ENCODE measurements at places on chromosomes 11 and 22.

DNA sequence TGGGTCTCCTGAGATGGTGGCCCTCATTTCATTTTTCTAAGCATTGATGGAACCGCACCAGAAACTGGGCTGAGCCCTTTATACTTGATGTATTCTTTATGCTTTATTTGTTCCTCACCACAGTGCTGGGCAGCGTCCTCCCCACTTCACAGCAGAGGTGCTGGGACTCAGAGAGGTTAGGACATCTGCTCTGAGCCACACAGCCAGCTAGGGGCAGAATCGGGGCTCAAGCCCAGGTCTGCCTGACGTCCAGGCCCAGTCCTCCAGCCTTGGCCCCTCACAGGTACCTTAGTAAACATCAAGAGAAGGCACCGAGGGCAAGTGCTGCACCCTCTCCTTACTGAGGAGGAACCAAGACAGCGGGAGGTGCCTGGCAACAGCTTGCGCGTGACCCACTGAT is 20.2 kb upstream of the SHISAL1 start:
- DNase-seq: no peak

DNA sequence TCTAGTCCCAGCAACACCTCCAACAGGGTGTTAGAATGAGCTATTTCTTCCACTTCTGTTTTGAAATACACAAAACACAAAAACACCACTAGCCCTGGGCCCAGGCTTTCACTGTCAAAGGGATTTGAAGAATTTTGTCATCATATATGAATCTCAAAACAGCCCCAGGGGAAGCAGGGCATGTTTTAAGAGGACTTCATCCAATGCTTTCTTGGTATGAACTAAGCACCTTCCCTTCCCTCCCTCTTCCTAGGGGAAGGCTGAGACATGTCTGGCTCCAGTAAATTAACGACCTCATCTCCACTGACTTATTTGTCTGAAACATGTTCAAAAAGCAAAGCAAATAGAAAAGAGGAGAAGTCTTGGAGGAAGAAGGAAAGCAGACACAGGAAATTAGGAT is 75.7 kb upstream of the INCENP start:
- DNase-seq: no peak

GRCh38 chr22:35840302-35840739 is 122.6 kb downstream of the APOL5 start:
- no peak for DNase-seq

DNA sequence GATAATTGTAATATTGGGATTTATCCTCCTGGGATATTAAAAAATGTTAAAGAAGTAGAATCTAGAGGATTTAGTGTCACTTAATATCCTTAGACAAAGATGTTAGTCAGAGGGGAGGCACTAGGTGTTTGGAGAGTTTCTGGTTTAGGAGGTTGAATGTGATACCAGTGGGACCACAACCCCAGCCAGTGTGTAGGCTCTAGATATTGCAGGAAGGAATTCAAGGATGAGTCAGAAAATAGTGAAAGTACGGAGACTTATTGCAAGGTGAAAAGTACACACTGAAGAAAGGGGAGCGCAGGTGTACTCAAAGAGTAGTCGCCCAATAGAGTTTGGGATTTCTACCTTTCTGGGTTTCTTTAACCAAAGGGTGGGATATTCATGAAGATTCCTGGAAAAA is 5.7 kb upstream of the TMEM41B start:
- DNase-seq: no peak

DNA sequence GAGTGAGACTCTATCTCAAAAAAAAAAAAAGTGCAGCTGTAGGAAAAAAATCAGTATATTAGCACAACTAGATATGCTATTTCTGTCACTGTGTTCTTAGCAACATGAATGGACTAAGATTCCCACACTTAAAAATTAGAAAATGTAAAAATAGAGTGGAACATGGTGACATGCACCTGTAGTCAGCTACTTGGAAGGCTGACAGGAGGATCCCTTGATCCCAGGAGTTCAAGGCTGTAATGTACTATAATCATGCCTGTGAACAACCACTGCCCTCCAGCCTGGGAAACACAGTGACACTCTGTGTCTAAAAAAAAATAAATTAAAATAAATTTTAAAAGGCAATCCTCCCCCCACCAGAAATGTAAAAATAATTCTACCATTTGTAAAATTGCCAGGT is 29.8 kb downstream of the PICALM start:
- no peak for DNase-seq

- DNase-seq: no peak
These were observed at the start of gene TSKU for GRCh38 chr11:76783294-76783895. Gene TSKU, plus strand, starts transcription at chr11:76783356. Its CDS starts 12,261 bp downstream, at chr11:76795617.
